ENCODE measurements at places on chromosomes 16 and 17.

- DNase-seq = no peak
Measured at GRCh38 chr16:56258508-56259424, 67.5 kb downstream of the GNAO1 start.

DNA sequence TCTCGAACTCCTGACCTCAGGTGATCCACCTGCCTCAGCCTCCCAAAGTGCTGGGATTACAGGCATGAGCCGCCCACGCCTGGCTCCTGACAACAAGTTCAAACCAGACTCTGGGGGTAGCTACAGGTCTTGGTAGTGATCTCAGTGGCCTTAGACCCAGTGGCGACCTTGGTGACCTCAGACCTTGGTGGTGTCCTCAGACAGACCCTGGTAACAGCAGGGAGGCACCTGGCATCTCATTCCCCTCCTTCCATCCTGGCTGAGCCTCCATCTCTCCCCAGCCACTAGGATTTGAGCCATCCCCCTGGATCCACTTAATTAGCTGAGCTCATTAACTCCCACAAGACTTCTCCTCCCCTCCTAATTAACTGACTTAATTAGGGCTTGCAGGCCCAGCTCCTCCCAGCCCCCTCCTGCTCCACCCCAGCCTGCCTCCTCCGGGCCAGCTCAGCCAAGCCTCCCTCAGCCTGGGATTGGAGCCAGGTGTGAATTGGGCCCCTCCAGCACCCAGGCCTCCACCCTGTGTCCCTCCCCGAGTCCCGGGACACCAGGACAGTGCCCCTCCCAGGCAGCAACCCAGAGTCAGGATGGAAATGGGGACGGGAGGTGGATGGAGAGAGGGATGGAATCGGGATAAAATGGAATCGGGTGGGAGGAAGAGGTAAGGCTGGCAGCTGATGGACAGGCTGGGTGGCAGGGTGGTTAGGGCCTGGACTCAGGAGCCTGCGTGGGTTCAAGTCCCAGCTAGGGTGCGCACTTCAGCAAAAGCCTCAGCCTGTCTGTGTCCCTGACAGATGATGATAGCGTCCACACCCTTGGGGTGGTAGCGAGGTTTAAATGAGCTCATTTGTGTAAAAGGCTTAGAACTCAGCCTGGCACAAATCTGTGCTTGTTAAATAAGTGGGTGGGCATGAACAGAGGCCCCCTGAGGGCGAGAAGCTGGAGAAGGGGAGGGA is 11.2 kb upstream of the SBK1 start:
- DNase-seq = no peak

DNA sequence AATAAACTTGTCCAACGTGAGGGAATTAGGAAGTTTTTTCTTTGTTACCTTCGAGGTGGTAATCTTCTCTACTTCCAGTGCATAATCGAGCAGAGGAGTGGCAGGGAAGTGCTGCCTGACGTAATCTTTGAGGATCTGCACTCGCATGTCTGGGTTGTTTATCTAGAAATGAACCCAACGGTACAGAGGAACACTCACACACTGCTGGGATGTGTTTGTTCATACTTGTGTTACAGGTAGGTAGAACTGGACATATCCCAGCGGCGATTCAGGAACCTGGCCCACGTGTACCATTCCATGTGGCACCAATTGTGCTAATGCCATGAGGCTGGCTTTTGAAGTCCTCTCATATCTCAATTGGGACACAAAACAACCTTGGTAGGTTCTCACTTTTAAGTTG is 4.2 kb upstream of the KLHL11 start:
- DNase-seq = no peak

DNA sequence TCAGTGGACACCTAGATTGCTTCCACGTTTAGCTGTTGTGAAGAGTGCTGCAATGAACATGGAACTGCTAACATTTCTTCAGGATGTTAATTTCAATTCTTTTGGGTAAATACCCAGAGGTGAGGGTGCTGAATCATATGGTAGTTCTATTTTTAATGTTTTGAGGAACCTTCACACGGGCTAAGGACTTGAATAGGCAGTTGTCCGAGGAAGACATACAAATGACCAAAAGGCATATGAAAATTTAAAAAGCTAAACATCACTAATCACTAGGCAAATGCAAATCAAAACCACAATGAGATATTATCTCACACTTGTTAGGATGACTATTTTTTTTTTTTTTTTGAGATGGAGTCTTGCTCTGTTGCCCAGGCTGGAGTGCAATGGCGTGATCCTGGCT is 173.3 kb downstream of the PRKCB start:
- no peak for DNase-seq

DNA sequence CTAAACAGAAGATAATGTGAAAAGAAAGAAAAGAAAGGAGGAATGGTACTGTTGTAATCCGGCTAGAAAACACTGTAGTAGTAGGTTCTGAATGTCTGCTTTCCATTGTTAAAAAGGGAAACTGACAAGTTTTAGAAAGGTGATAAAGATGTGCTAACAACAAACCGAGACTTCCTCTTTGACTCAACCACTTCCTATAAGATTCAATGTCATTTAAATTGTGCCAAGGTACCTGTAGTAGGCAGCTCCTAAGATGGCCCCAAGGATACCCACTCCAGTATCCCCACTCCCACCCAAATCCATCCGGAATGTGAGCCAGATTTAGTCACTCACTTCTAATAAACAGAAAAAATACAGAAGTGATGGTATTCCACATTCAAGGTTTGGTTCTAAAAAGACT is 31.2 kb downstream of the XYLT1 start:
- DNase-seq = no peak

GRCh38 chr17:82094931-82095776 is 2.9 kb downstream of the FASN start:
- DNase-seq = no peak

- no peak for DNase-seq
Measured at GRCh38 chr16:85436636-85437165, 176.4 kb upstream of the GSE1 start.

DNA sequence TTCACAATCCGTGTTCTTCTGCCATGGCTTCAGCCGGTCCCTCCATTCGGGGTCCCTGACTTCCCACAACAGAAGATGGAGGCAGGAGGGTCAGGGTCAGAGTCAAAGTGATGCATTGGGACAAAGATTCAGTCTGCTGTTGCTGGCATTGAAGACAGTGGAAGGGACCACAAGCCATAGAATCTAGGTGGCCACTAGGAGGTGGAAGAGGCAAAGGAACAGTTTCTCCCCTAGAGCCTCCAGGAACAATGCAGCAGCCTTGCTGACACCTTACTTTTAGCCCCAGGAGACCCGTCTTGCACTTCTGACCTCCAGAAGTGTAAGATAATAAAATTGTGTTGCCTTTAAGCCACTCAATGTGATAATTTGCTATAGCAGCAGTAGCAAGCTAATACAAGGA is 55.9 kb downstream of the MFSD11 start:
- DNase-seq = no peak

DNA sequence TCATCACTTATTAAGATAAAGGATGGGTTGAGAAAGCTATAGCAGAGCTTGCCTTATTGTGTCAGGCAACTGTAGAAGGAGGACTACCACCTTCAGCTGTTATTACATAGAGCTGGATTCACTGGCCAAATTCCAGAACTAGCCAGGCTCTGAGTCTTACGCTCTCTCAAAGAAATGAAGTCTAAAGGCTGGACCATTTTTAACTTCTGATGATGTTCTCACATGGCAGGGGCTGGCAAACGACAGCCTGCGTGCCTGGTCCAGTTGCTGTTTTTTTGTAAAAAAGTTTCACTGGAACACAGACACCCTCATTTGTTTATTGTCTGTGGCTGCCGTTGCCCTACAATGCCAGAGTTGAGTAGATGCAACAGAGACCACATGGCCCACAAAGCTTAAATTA is 21.2 kb downstream of the TRAF4 start:
- DNase-seq = no peak

DNA sequence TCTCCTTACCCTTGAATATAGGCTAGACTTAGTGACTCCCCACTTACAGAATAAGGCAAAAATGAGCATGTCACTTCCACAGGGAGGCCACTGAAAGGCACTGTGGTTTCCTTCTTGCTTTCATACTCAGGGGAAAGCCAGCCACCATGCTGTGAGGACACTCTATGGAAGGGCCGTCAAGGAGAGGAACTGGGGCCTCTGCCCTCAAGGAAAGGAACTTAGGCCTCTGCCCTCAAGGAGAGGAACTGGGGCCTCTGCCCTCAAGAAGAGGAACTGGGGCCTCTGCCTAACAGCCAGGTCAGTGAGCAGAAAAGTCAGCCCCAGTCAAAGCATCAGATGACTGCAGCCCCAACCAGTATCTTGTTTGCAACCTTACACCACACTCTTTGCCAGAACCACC is 30.1 kb downstream of the VPS35 start:
- DNase-seq = no peak

GRCh38 chr17:7045492-7046126 is 1.7 kb upstream of the SLC16A11 start:
- no peak for DNase-seq

- no peak for DNase-seq
Measured at GRCh38 chr17:78044280-78044835, 84.2 kb downstream of the TMC6 start.

DNA sequence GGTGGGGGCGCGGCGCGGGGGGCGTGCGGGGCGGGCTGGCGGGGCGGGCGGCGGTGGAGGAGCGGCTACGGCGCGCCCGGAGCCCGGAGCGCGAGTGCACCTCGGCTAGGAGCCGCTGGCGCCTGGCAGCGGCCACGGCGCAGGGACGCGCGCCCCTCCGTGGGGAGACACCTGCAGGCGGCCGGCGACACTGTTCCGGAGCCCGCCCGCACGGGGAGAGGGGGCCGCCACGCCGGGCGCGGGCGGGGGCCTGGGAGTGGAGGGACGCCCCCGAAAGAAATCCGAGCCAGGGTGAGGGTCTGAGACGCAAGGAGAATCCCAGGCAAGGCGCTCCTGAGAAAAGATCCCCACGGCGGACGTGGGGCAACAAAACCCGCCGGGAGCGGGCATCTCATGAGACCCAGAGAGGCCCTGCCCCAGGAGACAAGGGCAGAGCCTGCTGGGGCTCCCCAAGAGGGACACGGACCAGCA is at the start of gene GSG1L:
Gene GSG1L (minus strand): TSS at position 124 of the 471 bp plus-strand sequence. CDS start 290 bp downstream, outside the sequence.
- no peak for DNase-seq

DNA sequence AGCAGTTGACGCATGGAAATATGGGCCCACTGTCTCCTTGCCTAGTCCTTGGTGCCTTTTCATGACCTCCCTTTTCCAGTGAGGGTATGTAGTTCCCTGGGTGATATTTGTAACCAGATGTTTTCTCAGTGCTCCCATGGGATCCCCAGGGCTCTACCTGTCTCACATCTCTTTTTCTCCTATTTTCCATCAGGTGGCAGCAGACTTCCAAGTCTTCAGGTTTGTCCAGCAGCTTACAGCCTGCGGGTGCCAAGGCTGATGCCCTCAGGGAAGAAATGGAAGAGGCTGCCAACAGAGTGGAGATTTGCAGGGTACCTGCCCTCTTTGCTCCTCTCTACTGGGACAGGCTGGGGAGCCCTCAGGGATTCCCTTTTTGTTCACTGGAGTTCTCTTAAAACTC is 89.1 kb downstream of the ELAC2 start:
- no peak for DNase-seq

DNA sequence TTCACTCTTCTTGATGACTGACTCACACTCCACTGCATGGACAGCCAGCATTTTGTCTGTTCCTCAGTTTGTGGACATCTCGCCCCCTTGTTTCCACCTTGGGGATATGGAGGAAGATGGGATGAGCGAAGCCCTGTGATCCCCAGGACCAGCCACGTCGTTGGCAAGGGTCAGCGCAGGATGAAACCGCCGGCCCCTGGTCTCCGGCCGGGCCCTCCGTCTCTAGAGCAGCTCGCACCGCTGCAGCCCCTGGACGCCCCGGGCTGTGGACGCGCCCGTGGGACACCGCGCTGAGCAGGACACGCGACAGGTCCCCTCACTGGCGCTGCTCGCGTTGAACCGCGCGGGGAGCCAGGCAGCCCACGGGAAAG is 604 bp upstream of the ZC3H18 start:
- DNase-seq = no peak

DNA sequence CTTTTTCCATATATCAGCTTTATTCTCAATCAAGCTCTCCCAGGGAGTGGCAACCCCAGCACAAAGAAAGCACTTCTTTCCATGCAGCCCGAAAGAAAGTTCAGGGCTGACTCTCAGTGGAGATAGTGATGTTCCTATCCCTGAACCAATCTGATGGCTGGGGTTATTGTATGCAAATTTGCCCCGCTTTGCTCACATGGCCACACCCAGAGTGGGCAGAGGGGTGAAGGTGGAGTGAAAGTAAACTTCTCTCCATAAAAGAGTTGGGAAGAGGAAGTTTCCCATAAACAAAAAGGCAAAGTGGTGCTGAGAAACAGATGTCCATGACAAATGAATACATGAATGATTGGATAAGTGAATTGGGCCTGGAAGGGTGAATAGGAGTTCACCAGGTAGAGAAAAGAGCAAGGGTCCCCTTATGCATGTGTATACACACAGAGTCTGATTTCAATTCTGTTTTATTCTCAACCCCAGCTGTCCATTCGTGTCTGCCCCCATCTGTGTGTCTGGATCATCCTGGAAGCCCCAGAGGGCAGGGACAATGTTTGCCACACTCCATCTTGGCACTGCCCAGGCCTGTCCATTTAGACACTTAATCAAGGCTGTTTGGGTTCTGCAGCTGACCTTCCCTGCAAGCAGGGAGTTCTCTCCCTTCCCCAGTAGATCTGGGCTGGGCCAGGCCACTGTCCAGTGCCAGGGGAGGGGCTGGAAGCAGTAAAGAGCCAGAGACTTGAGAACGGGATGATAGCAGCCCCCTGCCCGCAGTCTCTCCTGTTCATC is 14.1 kb upstream of the NGFR start:
- no peak for DNase-seq

DNA sequence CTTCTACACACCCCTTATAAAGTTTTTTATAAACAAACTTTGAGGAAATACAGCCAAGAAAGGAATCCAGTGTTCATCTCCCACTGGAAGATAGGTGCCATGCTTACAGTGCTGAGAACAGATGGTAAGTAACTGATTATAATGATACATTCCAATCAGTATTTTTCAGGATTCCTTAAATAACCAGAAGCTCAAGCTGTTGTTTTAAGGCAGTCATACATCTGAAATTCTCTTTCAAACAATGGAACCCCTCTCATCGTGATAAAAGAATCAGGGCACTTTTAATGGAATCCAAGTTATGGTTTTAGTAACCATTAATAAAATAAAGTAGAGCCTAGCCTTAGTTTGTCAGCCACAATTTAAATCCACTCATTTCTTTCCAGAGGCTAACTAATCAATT is 56.1 kb upstream of the STAC2 start:
- DNase-seq = no peak

- no peak for DNase-seq
Measured at GRCh38 chr17:51475730-51476129, 215.4 kb downstream of the UTP18 start.

- DNase-seq = peak; percentile 74
Measured at GRCh38 chr17:77400445-77400870, 259.7 kb downstream of the SEC14L1 start.

GRCh38 chr16:67241008-67241900 is 6.0 kb downstream of the FHOD1 start:
- DNase-seq = no peak

- DNase-seq = no peak
Measured at GRCh38 chr16:57566436-57566835, 24.0 kb downstream of the ADGRG5 start.

Data from activated T-helper 9 cell treated with anti-CD3 and anti-CD28 coated beads, Interleukin-2, amount 50 U/mL, for 16 hours (primary cell).